ENCODE measurements at places on chromosomes 6 and 20.

DNA sequence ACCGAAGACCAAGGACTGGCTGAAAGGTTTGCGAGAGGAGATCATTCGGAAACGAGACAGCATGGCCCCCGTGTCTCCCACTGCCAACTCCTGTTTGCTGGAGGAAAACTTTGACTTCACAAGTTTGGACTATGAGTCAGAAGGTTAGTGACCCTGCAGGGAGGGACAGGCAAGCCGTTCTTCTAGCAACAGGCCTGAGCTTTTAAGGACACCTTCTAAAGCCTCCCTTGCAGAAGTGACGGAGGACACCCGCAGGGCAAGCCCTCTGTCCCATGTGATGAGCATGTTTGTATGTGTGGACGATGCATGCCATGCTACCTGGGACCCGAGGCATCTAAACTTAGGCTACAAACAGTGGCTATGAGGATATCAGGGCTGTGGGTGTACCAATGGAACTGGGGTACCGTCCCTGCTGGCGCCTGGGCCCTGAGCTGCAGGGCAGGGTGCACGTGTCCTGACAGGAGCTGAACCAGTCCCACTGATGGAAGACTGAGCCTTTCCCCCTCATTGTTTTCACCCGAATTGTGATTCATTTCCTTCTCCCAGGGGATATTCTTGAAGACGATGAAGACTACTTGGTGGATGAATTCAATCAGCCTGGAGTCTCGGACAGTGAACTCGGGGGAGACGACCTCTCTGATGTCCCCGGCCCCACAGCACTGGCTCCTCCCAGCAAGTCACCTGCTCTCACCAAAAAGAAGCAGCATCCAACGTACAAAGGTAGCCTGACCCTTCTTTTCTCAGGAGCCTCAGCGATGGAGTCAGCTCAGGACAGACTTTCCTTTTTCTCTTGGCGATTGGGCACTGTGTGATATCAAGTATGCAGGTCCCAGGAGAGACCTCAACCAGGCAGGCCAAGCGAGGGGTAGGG, 84.4 kb downstream of the SERAC1 start:
- DNase-seq = no peak

- DNase-seq = no peak
Observed at GRCh38 chr6:38625217-38625616, 14.5 kb downstream of the BTBD9 start.

DNA sequence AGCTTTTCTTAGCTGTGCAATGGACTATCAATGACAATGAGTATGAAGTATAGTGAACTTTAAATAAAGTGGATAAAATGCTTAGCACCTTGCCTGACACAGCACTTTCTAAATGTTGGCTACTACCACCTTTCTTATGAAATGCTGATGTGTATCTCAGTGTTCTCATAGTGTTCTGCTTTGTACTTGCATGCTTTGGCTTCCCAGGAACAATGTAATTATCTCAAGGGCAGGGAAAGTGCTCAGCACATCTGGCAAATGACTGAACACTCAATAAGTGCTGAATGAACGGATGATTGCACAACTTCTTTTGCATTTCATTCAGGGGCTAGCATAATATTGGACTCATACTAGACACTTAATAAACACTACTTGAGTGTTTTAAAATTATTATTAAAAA, 28.2 kb upstream of the NOX3 start:
- DNase-seq = no peak

- DNase-seq = no peak
Observed at GRCh38 chr6:82217018-82217586, 30.4 kb downstream of the IBTK start.

GRCh38 chr6:84379142-84379541, 151.7 kb upstream of the CEP162 start:
- no peak for DNase-seq

- no peak for DNase-seq
Observed at GRCh38 chr6:140711019-140711613, 1336.7 kb upstream of the CITED2 start.

DNA sequence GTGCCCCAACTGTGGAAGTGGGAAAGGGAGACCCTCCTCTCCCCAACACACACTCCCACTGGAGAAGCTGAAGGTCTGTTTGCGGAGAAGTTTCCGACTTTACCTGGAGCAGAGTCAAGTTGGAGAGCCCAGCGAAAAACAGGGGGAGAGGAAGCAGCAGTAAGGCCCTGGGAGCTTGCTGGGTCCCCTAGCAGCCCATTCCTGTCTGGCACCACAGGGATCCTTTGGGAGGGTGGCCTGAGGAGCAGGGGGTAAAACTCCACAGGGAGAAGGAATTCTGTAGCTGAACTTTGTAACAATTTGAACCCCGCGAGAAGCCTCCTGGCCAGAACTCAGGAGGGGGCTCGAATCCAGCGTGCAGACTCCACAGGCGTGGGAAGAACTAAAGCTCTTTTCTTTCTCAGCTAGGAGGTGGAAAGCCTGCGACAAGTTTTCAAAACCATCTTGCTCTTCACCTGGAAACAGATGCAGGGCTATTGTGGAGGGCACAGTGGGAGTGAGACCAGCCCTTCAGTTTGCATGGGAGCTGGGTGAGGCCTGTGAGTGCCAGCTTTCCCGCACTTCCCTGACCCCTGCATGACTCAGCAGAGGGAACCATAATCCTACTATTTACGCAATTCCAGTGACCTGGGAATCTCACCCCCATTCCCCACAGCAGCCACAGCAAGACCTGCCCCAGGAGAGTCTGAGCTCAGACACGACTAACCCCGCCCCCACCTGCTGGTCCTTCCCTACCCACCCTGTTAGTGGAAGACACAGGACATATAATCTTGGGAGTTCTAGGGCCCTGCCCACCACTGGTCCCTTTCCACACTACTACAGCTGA, 25.8 kb downstream of the SERPINB9 start:
- no peak for DNase-seq

DNA sequence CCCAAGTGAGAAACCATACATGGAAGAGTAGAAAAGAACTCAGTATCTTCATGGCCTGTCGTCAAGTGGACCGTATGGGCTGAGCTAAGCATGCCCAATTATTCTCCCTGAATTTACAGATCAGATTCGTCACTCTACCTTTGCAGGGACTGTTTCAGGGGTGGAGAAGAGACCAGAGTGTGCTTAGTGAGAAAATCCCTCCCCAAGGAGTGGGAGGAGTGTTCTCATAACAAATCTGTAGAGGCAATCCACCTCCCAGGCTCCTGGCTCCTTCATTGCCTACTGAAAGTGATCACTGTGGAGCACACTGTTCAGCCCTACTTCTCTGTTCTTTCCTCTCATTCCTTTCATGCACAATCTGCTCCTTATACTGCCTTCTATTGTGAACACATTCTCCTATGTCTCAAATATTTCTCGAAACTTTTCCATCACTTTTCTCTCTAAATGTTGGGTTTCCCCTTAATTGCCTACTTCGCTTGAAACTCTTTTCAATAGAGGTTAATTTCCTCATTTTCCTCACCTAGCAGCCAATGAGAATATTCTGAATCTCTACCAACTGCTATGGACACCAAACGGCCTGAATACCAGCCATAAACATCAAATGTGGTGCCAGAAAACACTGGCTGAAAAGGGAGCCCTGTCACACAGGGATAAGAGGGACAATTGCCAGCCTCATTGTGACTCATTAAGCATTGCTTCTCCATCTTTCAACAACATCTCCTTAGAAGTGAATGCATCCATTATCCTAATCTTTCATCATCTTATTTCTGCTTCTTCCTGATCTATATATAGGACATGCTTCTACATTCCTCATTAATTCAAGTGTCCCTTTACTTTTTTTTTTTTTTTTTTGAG, 398.3 kb downstream of the UTRN start:
- no peak for DNase-seq

GRCh38 chr6:166500246-166500645, 86.2 kb downstream of the RAMACL start:
- DNase-seq = no peak

GRCh38 chr20:64049878-64050260, 430 bp upstream of the SOX18 start:
- DNase-seq = no peak
